ENCODE measurements at places on chromosomes 7 and 10.

GRCh38 chr7:80070391-80070790 lies 64.2 kb upstream of the GNAI1 start:
- DNase-seq: no peak

GRCh38 chr7:124930655-124931597 lies 1.3 kb upstream of the POT1 start:
- DNase-seq: no peak

DNA sequence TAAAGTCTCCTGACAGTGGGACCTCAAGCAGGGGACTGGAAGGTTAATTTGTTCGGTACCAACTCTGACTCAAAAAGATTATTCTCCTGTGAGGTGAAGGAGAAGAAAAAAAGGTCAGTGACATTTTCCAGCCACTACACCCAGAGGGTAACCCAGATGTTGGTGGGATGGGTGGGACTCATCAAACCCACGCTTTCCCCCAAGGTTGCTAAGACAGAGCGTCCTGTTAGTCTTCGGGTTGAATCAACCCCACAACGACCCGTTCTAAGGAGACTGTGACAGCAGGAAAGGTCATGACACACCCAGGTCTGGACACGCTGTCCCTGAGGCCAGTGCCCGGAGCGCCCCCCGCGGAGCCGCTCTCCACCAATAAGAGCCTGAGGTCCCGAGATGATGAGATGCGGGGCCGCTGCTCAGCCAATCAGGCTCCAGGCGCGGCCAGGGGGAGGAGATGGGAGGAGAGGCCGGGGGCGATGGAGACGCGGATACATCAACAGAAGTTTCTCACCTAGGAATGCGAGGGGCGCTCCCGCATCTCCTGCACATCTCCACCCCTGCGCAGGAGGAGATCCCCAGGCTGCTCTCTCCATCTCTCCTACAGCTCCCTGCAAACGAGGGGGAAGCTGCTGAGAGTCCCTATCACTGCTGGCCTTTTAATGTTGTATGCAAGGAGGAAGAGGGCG lies at the start of gene WNT16:
Gene WNT16 (plus strand): TSS at position 493 of the 683 bp plus-strand sequence. CDS start 293 bp downstream, outside the sequence.
- DNase-seq: no peak

GRCh38 chr7:34061149-34061548 lies 155.8 kb downstream of the BMPER start:
- DNase-seq: no peak

GRCh38 chr7:34544621-34545020 lies 113.4 kb upstream of the NPSR1 start:
- no peak for DNase-seq

- DNase-seq: no peak
Observed at GRCh38 chr7:154950960-154951359, 52.0 kb downstream of the PAXIP1 start.
